Naive B cell (primary cell): ENCODE measurements at places on chromosomes 5 and 9. TPM values are rescaled to one million over a fixed set of nuclear protein-coding genes. Genes with fewer than 3 reads are reported as not detected.

DNA sequence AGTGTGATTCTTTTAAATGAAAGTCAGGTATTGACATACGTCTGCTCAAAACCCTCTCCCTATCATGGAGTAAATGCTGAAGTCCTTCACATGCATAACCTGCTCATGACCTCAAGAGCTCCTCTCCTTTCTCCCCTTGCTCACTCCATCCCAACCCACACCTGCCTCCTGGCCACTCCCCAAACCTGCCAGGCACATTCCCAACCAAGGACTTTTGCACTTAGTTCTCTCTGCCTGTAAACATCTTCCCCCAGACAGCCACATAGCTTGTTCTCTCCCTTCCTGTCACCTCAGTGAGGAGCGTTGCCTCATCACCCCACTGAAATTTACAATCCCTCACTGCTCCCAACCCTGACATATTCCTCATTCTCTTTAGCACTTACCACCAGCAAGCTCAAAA is 8.7 kb downstream of the SETD9 start:
- DNase-seq, result no peak

DNA sequence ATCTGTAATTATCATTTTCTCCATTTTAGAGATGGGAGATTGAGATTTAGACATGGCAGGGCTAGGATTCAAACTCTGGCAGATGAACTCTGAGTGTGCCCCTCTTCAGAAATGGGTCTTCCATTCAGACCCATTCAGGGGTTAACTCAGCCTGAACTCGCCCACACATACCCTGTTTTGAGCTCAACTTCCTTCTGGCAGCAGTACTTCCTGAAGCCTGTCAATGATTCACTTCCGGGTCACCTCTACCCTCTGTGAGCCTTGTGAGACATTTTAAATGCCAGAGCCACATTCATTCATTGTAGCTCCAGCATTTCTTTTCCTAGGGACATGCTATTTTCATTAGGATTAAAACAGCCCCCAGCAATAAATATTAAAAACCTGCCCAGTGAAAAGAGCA is 209.3 kb upstream of the SLC24A2 start:
- DNase-seq, result no peak

- DNase-seq, result no peak
These were observed 164.6 kb upstream of the MEF2C start for GRCh38 chr5:89047571-89047970.

GRCh38 chr9:135883410-135884089 is 23.8 kb downstream of the CAMSAP1 start:
- no peak for DNase-seq

GRCh38 chr5:172133359-172134029 is 54.5 kb downstream of the STK10 start:
- DNase-seq, result no peak

- DNase-seq, result peak; percentile 60
These were observed 26.2 kb downstream of the NIPAL4 start for GRCh38 chr5:157486221-157486681.

- DNase-seq, result no peak
These were observed 30.2 kb downstream of the TJP2 start for GRCh38 chr9:69204326-69204725.

GRCh38 chr5:88269222-88269771 is 652 bp upstream of the TMEM161B start:
- no peak for DNase-seq

- no peak for DNase-seq
These were observed 117.5 kb downstream of the COL5A1 start for GRCh38 chr9:134758949-134759607.

GRCh38 chr5:125882061-125882460 is 541.1 kb upstream of the GRAMD2B start:
- DNase-seq, result no peak

- no peak for DNase-seq
These were observed 90.2 kb downstream of the RAPGEF1 start for GRCh38 chr9:131649646-131650045.

DNA sequence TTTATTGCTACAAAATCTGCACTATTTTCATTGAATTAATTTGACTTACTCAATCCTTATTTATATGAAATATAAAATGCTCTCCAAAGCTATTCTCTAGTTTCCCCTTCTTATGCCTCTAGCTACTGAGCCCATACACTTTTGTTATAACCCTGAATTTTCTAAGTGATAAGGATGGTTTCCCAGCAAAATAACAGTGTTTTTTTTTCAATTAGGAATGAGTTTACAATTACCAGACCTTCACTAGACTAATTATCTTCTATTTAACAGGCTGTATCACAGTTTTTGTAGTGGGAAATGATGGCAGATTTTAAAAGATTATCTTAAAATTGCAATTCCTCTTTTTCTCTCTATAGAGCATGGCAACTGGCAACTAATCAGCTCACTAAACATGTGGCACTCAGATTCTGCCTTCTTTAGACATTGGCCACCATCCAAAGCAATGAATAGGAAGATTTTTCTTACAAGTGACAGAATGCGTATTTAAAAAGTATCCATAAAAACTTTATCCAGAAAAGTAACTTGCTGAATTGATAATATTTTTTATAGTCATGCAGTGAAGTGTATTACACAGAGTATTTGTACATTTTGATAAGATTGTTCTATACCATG is 585.7 kb upstream of the ZNF608 start:
- no peak for DNase-seq

GRCh38 chr9:105385381-105385985 is 62.4 kb upstream of the FSD1L start:
- DNase-seq, result peak; percentile 49

DNA sequence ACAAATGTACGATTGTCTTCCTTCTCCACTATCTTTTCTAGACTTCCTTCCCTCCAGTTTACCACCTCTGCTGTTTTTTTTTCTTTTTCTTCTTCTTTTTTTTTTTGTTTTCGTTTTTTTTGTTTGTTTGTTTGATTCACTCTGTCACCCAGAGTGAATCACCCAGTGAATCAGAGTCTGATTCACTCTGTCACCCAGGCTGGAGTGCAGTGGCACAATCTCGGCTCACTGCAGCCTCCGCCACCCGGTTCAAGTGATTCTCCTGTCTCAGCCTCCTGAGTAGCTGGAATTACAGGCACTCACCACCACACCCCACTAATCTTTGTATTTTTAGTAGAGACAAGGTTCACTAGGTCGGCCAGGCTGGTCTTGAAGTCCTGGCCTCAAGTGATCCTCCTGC is 375.7 kb downstream of the NTRK2 start:
- DNase-seq, result no peak

GRCh38 chr5:132209901-132210545 is 17.6 kb downstream of the P4HA2 start:
- no peak for DNase-seq

- DNase-seq, result no peak
These were observed 70.6 kb downstream of the ACTBL2 start for GRCh38 chr5:57411982-57412381.

DNA sequence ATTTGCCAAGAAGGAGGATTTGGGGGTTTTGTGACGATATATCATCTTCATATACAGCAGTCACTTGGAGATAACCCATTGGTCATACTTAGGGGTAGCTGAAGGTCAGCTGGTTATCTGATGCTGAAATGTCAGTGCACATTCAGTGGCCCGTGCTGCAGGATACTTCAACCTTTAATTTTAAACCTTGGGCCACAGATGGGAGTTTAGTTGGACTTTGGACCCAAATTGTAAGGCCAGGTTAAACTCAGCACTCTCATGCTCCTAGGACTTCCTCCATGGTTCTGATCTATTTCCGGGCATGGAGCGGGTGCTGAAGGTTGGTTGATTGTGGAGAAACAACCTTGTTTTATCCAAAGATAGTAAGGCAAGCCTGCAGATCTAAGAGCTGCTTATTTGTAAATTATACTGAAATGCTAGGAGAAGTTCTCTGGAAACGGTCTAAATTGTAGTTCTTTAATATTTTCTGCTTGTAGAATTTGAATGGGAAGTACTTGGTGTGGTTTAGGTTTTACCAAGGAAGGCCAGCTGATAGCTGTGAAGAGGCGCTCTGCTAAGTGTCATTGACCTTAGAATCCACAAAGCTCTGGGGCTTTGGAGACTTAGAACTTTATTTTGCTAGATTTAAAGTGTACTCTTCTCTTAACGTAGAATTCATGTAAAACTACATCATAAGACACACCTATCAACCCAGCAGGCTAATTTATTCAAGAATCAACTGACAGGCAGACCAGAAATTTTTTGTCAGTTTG is 38.6 kb downstream of the SLC44A1 start:
- no peak for DNase-seq

DNA sequence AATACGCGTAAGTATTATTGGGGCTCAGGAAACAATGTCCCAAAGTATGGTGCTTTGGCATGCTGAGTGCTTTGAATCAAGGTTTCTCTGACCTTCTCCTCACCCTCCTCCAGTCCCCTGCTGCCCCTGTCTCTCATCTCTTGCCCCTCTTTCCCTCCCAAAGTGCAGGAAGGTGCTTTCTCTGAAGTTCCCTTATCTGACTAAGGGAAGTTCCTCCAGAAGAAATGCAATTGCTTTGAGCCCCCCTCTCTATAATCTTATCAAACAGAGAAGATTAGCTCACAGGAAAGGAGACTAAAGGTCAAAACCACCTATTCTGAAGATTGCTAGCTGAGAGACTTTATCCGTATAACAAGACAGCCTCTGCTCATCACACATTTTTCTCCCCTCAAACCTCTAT is 288.1 kb downstream of the ARL15 start:
- no peak for DNase-seq

DNA sequence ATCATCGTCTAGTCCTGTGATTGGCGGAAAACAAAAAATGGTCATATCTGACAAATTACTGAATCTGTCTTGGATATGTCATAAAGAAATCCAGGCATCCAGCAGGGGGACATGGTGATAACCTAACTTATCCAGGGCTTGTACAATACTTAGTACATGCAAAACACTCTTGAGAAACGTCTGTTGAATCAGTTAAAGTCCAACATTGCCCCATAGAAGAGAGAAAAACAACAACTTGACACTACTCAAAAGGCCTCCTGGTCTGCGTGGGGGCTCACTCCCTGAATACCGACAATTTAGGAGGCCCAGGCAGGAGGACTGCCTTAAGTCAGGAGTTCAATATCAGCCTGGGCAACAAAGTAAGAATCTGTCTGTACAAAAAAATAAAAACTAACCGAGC is 217.5 kb downstream of the DCP2 start:
- DNase-seq, result no peak

DNA sequence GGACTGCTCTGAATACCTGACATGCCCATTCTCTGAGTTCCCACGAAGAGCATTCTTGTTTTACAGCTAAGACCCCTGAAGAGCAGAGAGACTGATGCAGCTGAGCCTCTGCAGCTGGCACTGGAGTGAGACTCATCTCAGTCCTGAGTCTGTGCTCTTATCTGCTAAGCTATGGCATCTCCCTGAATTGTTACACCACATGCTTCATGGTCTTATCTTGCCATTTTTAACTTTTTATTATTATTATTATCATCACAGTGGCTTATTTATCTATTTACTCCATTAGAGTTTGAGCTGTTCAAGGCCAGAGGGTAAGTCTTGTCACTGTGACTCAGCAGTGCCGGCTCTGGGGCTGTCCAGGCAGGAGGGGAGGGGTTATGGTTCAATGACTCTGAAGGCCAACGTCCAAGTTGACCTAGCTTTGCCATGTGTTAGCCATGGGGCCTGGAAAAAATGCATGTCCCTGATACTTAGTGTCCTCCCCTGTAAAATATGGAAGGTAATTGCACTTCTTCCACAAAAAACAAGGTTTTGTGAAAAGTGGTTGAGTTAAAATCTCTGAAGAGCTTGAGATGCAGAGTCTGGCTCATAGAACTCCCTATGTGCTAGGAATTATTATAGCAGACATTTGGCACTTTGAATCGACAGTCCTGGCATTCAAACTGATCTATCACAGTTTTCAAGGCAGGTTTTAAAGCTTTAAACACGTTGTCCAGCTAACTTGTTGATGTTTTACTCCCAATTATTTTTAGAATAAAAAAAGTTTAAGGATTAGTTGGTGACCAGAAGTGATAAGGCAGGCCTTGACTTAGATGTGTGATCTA is 94.6 kb downstream of the ALDH1A1 start:
- no peak for DNase-seq

Gene TAF1L
- not detected for polyA plus RNA-seq

Gene CCNO
- polyA plus RNA-seq, result not detected

Gene SOWAHA
- not detected for polyA plus RNA-seq

Gene ADRB2
- 3.2 TPM for polyA plus RNA-seq

Gene FCN2
- not detected for polyA plus RNA-seq

Gene TMEM171
- not detected for polyA plus RNA-seq
